ENCODE measurements at places on chromosomes 11 and 22.

DNA sequence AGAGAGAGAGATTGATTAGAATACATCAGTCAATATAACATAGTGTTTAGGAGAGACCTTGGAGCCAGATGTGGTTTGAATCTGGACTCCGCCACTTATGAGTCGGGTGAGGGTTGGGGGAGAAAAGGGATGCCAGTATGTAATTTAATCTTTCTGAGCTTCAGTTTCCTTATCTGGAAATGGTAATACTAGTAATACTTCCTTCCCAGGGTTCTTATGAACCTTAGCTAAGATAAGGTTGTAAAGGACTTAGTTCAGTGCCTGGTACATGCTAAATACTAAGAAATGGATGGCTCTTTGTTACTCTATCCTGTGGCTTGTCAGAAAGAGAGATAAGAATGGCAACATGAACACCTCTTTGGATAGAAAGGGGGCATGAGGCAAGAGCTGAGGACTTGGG lies 226.1 kb upstream of the NARS2 start:
- no peak for DNase-seq

DNA sequence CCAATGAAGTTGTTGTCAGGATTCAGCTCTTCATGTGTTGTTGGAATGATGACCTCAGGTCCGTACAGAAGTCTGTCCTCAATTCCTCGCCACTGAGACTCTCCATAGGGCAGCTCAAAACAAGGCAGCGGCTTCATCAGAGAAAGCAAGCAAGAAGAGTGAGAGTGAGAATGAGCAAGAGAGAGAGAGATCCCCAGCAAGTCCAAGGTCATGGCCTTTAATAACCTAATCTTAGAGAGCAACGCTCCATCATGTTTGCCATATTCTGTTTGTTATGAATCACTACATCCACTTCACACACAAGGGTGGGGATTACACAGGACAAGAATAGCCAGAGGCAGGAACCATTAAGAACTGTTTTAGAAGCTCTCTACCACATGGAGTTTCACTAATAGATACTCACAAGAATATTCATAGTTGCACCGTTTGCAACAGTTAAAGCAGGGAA lies 23.3 kb upstream of the MMP7 start:
- DNase-seq = no peak

- DNase-seq = no peak
These were observed 120.9 kb upstream of the LUZP2 start for GRCh38 chr11:24375931-24376330.

- no peak for DNase-seq
These were observed 222.1 kb downstream of the LRRC4C start for GRCh38 chr11:41237382-41237781.

- DNase-seq = no peak
These were observed 22.7 kb downstream of the NAV2 start for GRCh38 chr11:19735157-19735908.

- no peak for DNase-seq
These were observed 24.6 kb upstream of the FAT3 start for GRCh38 chr11:92199991-92200390.

DNA sequence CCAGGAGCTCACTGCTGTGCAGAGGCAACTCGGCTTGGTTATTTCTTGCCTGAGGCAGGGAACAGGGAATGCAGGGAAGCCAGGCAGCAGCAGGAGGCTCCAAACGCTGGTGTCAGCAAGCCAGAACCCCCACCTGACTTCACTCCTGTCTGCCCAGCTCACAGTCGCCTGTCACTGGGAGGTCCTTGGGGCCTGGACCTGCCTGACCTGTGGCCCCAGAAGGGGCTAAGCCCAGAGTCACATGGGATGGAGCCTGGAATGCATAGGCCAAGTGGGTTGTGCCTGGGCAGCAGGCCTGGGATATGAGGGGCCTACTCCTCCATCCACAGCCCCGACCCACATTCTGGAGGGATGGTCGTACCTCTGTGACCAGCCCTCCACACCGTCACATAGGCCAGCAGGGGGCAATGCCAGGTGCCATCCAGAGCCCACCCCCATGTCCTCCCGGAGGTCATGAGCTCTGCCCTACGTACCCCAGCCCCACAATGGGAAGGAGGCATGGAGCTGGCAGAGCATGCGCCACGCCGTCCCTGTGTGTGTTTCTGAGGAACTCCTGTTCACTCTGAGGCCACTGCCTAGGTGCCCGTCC lies 5.2 kb downstream of the RASSF7 start:
- no peak for DNase-seq

DNA sequence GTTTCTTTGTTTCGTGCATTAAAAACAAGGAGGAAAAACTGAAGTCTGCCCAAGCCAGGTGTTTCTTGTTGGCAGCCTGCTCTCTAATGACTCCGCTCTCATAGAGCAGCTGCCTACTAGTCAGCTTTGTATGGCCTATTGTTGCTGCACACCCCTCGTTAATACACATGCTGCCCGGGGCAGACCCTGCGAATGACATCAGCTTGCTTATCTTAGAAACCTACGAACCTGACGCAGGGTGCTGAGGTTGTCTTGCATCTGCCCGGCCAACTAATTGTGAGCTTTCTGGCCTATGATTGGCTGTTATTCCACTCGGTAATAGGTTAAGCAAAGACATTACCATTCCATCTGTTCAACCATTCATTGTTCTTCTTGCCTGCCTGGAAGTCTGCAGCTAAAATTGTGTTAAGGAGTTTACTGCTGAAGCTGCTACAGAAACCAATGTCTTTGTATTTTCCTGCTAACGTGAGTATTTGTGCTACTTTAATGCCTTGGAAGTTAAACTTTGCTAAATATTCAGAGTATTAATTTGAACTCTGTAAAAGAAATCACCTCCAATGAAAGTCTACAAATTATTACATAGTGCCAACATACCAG lies 37.5 kb downstream of the ZC3H12C start:
- DNase-seq = no peak

DNA sequence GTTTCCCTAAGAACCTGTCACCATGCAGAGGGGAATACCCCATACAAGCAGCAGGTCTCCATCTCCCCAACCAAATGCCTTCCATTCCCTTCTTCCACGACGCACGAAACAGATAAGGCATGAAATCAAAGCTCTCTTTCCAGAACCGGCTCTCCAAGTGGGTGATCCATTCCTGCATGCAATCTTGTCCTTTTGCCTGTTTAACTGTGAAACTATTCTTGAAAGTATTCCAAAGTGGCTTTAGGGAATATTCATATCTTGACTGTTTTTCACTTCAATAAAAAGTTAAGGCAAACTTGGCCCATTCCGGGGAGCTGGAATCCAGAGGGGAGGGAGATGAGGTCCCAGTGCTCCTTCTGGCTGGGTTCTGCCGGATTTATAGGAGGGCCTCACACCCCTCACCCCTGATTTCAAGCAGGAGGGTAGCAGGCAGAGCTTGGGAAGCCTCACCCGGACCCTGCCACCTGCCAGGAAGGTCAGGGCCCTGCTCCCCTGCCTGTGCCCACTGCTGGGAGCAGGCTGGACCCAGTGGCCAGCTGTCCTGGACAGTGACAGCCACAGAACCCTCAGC lies 60.9 kb downstream of the SCGB1A1 start:
- DNase-seq = no peak

DNA sequence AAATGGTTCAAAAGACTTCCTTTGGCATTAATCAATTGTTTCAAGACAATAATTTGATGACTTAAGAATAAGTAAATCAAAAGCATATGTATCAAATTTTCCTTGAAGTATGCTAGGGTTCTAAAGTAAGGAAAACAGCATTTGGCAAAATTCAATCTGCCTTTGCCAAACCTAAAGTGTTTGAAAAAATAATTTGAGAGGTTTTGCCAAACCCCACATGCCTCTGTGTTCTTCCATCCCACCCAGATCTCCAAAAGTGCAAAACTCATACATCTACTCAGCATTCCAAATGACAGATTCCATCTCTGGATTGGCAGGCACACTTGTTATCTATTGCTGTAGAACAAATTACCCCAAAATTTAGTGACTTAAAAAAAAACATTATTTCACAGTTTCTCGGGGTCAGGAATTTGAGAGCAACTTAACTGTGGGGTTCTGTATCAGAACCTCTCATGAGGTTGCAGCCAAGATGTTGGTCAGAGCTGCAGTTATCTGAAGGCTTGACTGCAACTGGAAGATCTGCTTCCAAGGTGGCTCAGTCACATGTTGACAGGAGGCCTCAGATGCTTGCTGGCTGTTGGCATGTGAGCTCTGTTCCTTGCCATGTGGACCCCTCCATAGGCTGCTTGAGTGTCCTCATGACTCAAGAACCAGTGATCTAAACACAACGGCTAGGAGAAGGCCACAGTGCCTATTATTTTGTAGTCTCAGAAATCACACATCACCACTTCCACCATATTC lies 100.6 kb upstream of the ARHGAP42 start:
- DNase-seq = no peak

DNA sequence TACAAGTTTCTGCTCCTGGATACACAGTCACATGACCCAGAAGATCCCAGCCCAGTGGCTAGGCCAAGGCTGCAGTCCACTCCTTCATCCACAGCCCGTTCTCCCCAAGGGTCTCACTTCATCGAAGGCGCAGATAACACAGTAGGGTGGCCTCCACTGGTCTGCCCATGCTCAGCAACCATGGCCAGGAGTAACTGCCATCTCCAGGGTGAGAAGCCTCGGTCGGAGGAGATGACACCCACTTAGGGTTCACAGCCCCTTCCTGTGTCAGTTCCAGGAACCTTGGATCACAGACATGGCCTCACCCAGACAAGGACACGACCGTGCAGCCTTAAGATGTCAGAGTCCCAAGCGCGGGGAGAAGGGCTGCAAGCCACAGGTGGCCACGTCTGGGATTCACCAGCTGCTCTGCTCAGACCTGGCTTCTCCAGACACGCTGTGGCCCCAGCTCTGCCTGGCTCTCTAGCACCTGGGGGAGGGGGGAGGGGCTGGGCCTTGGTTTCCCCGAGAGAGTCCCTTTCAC lies 2.6 kb downstream of the BET1L start:
- no peak for DNase-seq

- DNase-seq = no peak
These were observed 202.9 kb downstream of the GRIK4 start for GRCh38 chr11:120714438-120714837.

DNA sequence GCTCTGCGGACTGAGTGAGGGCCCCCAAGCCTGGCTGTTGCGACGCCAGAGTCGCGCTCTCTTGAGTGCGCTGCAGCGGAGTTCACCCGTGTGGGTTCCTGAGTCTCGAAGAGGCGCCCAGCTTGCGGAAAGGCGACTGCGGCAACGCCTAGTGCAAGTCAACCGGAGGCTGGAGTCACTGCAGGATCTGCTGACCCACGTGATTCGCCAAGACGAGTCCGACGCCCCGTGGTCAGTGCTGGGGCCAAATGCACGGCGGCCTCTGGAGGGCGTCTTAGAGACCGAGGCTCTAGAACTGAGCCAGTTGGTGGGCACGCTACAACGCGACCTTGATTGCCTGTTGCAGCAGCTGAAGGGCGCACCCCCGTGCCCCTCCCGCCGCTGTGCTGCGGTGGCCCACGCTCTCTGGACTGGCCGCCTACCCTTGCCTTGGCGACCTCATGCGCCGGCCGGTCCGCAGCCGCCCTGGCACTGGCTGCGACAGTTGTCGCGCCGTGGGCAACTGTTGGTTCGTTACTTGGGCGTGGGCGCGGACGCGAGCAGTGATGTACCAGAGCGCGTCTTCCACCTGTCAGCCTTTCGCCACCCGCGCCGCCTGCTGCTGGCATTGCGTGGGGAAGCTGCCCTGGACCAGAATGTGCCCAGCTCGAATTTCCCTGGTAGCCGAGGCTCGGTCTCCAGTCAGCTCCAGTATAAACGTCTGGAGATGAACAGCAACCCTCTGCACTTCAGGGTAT lies 32.6 kb downstream of the RRP8 start:
- DNase-seq = no peak

- DNase-seq = no peak
These were observed 18.2 kb upstream of the SYTL2 start for GRCh38 chr11:85829172-85829571.

DNA sequence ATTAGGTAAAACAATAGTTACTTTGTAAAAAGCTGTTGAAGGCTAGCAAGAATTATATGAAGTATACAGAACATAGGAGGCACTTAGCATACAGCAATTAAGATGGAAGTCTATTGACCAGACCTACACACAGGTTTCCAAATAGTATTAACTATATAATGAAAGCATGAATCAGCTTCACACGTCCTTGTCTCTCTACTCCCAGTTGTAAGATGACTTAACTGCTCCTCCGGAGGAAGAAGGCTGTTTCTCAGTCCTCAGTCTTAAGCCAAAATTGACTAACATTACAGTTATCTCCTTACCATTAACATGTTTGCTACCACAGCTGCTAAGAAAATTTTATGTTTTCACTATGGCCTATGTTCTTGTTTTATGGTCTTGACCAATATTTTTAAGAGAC lies 24.7 kb downstream of the SIK3 start:
- no peak for DNase-seq

GRCh38 chr22:28989035-28989464 lies 72.6 kb downstream of the C22orf31 start:
- no peak for DNase-seq

GRCh38 chr11:113998574-113998973 lies 23.7 kb downstream of the HTR3A start:
- no peak for DNase-seq

- DNase-seq = no peak
These were observed 19.1 kb downstream of the NARS2 start for GRCh38 chr11:78555592-78555991.

DNA sequence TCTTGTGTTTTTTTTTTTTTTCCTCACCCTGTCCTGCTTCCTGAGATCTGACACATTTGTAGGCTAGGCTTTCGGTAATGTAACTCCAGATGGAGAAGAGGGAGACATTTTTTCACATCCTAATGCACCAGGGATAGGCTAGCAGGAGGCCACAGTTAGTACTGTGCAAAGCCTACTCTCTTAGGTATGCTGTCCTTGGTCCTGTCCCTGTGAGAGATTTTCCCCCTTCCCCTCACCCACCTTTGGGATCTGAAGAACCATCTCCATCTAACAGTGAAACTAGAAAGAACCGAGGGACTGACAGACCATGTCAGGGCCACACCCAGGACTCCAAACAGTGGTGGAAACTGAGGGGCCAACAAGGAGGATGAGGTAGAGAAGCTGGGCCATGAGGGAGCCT lies 29.2 kb downstream of the ADAMTS8 start:
- no peak for DNase-seq

- DNase-seq = no peak
These were observed 23.9 kb upstream of the SCGB1A1 start for GRCh38 chr11:62394825-62395538.

DNA sequence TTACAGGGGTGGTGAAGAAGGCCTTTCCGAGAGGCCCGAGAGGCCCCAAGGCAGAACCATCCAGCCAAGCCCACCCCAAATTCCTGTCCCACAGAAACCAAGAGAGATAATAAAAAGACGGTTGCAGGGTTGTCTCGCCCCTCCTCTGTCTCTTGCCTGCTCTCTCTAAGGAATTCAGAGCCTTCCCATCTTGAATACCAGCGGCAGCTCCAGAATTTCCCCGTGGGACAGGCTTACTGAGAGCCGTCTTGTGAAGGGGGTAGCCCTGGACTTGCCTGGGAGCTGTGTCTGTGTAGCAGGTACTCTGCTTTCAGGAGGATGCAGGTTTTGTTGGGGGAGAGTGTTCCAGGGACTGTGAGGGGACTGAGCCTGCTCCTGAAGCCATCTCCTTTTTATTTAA lies 9.6 kb upstream of the EIF3D start:
- no peak for DNase-seq
